Immature natural killer cell (primary cell): ENCODE measurements at places on chromosomes 13 and 19.
A peak's percentile ranks its signal among the peaks of the same experiment; 100 is the strongest.

GRCh38 chr13:33751151-33751550 lies 66.8 kb upstream of the RFC3 start:
- no peak for DNase-seq

- DNase-seq: peak; percentile 66
Measured at GRCh38 chr13:24254146-24254841, 55.1 kb upstream of the C1QTNF9 start.

- no peak for DNase-seq
Measured at GRCh38 chr19:7874076-7874896, at the start of gene PRR36. TSS of gene PRR36 (minus strand) at chr19:7874390. CDS start at chr19:7873689, 701 bp downstream.

GRCh38 chr13:31827707-31828106 lies 88.4 kb downstream of the RXFP2 start:
- DNase-seq: no peak

GRCh38 chr13:112835796-112836195 lies 133.2 kb upstream of the MCF2L start:
- DNase-seq: no peak
